ENCODE measurements at places on chromosomes 1 and 21. TPM values are rescaled to one million over a fixed set of nuclear protein-coding genes. Genes with fewer than 3 reads are reported as not detected.

The CCDC27 gene
- not detected for total RNA-seq

The MYOCOS gene
- 0.20 TPM for total RNA-seq

The MYOM3 gene
- total RNA-seq, result 0.14 TPM

The ASH1L gene
- total RNA-seq, result 14.4 TPM

The RAB42 gene
- total RNA-seq, result 2.0 TPM

The LAMTOR2 gene
- total RNA-seq, result 72.6 TPM

The S100A9 gene
- 0.95 TPM for total RNA-seq

The NR1I3 gene
- total RNA-seq, result not detected

The CYP2J2 gene
- 0.42 TPM for total RNA-seq

The FAM72A gene
- total RNA-seq, result 11.9 TPM

The ADGRB2 gene
- 0.85 TPM for total RNA-seq

GRCh38 chr1:19345391-19345790, 33.3 kb downstream of the SLC66A1 start:
- no peak for DNase-seq

DNA sequence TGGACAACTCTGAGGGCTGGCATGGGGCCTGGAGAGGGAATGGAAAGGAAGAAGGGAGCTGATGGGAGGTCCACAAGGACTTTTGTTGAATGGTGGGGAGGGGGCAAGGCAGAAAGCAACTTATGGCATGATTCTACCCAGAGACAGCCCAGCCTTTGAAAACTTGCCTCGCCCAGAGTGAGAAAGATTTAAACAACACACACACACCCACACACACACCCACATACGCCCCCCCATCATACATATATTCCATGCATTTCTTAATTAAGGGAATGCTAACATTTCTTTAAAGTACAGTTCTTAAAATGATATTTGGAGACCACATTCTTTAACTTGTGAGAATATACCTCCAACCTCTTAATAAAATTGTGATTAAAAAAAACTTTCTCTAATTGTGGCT, 115.4 kb upstream of the F3 start:
- no peak for DNase-seq

GRCh38 chr1:83807231-83807630, 191.7 kb downstream of the TTLL7 start:
- no peak for DNase-seq

DNA sequence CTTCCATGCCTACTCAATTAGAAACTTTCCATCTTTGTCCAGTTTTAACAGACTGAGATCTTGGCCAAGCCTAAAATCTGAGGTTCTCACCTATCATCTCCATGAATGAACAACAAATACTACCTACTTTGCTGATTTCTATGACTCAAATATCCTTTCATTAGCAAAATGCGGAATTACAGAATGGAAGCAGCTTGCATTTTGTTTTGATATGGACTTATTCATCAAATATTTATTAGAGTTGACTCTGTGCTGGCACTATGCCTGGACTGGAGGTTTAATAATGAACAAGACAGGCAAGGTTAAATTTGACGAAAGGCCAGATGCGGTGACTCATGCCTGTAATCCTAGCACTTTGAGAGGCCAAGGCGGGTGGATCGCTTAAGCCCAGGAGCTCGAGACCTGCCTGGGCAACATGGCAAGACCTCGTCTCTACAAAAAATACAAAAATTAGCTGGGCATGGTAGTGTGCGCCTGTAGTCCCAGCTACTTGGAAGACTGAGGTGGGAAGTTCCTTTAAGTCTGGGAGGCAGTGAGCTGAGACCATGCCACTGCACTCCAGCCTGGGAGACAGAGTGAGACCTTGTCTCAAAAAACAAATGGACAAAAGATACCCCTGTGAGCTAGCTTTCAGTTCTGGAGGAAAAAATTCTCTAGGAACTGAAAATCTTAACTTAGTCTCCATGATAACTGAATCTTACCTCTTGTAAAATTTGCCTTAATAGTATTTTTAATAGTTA, 29.4 kb upstream of the SOD1 start:
- DNase-seq, result peak; percentile 91

DNA sequence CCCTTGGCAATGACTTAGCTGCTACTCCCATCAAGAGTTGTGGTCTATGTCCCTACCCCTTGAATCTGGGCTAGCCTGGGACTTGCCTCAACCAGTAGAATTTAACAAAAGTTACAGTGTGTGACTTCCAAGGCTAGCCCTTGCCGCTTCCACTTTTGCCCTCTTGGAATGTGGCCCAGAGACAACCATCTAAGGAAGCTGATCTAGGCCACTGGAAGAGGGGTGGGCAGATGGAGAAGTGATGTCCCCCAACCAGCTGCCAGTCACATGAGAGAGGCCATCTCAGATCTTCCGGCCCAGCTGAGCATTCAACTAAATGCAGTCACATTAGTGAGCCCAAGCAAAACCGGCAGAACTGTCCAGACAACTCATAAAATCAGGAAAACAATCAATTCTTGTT, 115.1 kb downstream of the TOMM20 start:
- DNase-seq, result no peak

GRCh38 chr1:37875833-37876232, 16.4 kb upstream of the MTF1 start:
- DNase-seq, result no peak

GRCh38 chr1:98143403-98143802, 222.6 kb upstream of the DPYD start:
- no peak for DNase-seq

DNA sequence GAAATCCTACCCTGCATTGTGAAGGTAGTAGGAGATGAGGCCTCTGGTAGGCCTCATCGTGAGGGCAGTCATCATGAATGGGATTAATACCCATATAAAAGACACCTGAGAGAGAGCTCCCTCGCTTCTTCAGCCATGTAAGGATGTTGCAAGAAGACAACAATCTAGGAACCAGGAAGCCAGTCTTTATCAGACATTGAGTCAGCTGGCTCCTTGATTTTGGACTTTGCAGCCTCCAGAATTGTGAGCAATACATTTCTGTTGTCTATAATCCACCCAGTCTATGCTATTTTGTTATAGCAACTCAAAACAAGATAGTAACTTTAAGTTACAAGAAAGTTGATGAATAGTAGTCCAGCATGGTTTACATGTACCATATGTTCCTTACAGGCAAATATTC, 208.5 kb downstream of the KCNT2 start:
- DNase-seq, result no peak

DNA sequence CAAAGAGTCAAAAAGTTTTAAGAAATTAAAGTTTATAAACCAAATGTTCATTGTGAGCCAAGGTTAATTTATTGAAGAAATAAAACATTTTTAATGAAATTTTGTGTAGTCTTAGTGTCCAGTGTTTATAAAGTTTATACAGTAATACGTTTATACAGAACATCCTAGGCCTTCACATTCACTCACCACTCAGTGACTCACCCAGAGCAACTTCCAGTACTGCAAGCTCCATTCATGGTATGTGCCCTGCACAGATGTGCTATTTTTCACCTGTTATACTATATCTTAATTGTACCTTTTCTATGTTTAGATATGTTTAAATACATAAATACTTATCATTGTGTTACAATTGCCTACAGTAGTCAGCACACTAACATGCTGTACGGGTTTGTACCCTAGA, 33.6 kb downstream of the TYW3 start:
- DNase-seq, result no peak

DNA sequence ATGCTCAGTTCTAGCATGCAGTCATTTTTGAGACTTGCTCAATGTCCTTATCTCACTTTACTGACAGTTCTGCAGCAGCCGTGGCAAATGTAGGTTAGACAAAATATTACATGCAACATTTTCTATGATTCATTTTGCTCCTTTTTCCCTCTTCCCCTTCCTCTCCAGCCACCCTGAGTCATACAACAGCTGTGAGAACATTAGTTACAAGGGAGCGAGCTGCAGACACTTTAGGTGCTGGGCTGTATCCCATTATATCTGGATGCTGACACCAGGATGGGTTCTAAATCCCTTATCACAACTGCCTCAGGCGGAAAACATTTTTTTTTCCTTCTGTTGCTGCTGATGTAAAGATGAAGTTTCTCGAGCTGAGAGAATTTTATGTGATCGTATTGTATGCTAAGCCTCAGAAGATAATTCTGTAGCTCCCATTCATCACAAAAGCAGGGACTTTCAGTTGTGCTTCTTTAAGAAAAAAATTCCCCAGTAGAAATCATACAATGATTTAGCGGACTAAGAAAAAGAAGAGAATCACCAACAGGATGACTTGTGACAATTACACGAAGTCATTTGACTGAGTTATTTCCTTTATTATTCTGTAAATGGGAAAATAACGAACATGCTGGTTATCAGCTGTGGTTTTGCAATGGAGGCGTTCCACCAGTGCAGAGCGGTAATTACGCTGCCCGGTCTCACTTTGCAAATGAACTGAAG, 345.0 kb downstream of the DISC1 start:
- DNase-seq, result peak; percentile 71

DNA sequence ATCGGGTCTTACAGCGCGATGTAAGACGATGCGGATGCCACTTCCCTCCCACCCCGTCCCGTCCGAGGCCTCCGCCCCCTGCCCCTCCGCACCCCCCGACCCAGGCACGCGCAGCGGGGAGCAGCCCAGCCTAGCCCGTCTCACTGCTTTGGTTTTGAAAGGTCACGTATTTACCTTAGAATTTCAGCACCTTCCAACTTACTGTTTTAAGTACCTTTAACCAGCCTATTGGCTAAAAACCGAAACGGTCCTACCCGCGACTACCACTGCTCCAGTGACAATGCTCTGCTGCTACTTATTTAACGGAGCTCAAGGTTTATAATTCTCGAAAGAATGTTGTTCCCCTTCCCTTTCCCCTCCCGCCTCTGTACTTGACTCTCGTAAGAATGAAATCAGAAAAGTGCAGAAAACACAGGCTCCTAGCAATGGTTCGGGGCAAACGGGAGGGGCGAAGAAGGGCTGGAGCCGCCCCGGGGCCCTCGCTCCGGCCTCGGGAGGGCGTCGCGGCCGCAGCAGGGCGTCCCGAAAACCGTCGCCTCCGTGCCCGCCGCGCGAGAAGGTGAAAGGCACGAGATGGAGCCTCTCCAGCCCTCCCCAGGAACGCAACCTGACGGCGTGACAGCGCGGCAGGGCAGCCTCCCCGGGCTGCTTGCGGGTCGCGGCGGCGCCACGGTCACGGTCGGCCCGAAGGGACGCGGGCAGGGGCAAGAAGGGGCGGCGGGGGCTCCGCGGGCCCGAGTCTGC, 667 bp downstream of the TMEM50B start:
- DNase-seq, result no peak

GRCh38 chr1:246108278-246108925, 398.7 kb downstream of the SMYD3 start:
- DNase-seq, result no peak

DNA sequence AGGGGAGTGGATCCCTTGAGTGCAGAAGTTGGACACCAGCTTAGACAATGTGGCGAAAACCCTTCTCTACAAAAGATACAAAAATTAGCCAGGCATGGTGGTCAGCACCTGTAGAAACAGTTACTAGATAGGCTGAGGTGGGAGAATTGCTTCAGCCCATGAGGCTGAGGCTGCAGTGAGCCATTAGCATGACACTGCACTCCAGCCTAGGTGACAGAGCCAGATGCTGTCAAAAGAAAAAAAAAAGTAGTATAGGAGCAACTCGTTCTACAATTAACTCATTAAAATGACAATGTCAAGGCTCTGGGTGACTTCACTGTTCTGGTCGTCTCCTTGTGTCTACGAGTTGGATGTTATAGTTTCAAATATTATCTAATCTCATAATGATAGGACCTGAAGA, 370.6 kb upstream of the NCAM2 start:
- DNase-seq, result no peak

DNA sequence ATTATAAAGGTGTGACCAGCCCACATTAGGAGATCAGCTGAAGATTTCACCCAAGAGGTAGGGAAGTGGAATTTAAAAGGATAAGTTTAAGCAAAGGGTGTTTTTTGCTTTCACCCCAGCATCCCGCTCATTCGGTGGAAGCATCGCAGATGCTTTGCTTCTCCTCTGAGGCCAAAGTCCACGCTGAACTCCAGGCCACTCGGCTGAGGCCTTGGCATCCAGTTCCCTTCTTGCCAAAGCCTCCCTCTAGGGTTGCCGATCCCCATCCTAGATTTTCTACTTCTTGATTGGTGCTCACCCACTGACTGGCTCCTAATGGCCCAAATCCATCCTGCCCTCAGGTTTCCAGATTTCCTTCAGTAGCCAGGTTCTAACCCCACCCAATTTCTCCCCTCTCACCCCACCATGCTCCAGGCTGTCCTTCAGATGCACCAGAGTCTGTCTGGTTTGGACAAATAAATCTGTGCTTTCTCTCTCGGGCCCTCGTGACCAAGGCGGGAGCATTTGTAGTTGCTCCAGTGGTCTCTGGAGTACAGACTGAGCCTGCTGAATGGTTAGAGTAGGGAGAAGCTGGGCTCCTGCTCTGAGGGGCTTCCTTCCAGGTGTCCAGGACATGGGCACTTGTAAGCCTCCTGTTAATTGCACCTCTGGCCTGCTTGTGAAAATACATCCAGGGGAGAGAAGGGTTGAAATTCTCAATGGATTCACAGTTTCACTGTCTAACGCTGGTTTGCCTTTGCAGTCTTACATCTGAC, 193.2 kb downstream of the C1orf94 start:
- DNase-seq, result no peak

DNA sequence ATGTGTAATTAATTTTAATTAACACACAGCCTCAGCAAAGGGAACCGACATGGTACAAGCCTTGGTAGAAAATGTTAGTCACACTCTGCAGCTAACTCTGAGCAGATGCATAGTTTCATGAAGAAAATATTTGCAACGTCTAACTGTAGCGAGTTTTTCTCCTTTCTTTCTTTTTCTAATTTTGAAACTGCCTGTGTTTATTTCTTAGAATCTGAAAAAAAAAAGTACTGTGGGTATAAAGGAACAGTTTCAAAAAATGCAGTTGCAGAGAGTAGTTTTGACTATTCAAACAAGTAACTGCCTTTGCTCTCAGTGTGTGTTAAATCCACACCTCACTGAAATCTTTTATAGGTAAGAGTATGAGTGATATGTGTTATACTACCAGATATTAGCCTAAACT, 149.9 kb upstream of the C1orf105 start:
- no peak for DNase-seq

- DNase-seq, result no peak
Measured at GRCh38 chr1:104082221-104082620, 332.5 kb downstream of the AMY1C start.

DNA sequence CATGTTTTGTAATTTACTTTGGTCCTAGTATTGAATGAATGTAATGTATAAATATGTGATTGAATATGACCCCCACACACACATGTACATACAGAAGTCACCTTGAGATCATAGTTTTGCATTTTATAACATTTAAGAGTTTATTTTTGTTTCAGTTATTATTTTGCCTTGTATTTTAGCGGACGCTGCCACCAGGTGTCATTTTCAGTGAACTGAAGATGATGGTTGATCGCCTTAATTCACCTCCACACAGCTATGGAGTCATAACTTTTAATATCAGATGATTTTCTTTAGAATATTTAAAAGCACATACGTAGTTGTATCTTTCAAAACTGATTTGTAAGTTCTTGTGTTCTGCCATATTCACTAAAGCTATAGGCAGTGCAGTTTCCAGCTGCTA, 130.4 kb downstream of the DYRK1A start:
- DNase-seq, result no peak

DNA sequence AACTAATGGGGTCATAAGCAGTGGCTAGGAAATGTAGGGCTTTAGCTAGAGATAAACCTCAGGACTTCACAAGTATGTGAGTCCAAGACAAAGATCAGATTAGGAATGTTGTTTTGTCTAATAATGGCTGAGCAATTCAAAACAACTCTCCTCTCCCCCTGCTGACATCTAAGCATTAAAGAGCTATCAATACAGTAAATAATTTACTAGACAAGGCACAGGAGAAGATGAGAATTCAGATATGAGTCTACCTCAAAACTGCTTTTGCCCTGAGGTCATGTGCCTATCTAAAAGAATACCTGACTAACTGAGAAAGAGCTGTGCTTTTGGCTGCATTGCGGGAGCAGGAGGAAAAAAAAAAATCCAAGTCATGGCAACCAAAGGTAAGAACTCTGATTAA, 86.8 kb downstream of the SPATA17 start:
- no peak for DNase-seq
